NCI-H1417 (cell line): ENCODE measurements at places on chromosomes 6 and 20.

- DNase-seq: no peak
Observed at GRCh38 chr20:38873050-38873581, 53.1 kb upstream of the FAM83D start.

DNA sequence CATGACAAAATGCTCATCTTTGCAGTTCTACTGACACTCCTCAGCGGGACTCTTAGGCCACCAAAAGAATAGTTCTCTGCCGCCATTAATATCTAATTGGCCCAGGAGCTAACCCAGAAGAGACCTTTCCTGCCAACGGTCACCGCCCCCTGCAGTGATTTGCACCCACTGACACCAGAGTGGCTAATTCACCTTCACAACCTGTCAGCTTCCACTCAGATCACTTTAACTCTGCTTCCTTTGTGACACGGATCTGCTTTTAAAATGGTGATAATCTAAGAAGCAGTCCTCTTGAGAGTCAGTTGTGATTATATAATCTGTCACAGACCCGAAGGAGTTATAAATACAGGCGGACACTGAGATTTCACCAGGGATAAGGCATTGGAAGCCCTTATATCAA lies 172.8 kb downstream of the FRK start:
- no peak for DNase-seq

GRCh38 chr6:73832313-73832712 lies 136.3 kb downstream of the CD109 start:
- no peak for DNase-seq

DNA sequence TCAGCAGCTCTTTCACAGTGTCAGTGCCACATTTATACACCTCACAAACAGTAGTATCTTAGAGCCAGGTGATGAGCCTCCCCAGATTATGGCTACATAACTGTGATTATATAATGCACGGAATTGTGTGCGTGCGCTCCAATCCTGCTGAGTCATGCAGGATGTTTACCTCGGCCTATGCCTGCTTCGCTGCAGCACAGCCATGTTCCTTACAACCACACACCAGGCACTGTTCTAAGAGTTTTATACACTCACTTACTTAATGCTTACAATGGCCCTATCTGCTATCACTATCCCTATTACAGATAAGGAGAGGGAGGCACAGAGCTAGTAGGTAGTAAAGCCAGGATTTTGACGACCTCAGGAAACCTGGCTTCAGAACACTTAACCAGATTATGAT lies 7.3 kb downstream of the ZKSCAN3 start:
- DNase-seq: no peak
